HS-5 (cell line): ENCODE measurements at places on chromosomes 16 and 17.

DNA sequence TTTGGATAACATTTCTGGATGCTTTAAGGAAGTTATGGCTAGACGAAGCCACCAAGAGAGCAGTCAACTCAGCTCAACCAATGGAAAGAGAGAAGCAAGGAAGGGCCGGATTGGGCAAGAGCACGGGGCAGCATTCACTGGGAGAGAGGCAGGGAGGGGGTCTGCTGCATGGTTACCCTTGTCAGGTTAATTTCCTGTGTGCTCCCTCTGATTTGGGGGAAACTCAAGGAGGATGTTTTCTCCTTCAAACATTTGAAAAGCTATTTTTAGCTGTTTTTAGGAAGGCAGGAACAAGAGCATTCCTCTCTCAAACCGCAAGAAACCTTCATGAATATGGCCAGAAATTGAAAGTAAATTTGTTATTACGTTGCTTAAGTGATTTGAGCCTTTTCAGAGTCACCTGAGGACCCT lies 118.5 kb upstream of the ZFHX3 start:
- no peak for DNase-seq

DNA sequence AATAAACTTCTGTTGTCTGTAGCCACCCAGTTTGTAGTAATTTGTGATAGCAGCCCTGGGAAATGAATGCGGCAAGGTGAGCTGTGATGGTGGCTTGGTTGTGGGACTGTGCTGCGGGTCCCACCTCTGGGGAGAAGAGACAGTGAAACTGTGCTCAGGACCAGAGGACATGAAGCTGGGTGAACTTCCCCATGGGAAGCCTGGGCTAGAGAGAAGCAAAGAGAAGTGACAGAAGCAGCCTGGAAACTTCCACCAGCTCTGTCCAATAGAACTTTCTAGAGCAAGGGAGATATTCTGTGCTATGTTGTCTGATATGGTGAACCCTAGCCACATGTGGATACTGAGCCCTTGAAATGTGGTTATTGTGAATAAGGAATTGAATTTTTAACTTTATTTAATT lies 51.5 kb upstream of the EMP2 start:
- DNase-seq, result no peak

DNA sequence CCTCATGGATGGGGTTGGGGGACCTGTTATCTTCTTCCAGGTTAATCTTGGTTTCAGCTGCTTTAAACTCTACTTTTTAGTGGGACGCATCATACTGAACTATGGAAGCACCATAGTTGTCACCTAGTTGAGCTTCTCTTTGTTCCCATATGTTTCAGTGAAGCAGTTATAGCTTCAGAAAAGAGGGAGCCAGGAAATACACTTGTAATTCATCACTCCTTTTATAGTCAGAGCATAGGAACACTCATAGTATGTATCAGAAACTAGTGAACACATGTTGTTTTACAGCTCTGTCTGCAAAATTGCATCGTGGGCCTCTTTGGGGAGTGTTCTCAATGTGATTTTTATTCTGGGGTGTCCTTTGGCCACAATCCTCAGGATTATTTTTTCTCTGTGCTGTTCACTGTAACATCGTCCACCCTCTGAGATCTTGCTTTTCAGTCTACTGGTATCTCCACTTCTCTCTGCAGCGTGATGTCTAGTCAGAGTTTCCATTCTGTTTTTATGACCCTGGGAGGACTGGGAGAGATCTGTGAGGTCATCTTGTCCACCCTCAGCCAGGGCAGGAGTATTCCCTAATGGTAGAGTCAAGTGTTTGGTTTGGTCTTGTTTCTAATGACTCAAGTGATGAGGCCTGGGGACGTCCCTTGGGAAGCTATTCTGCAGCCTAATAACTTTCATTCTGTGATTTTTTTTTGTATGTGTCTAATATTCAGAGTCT lies 585.4 kb downstream of the WWOX start:
- DNase-seq, result no peak

DNA sequence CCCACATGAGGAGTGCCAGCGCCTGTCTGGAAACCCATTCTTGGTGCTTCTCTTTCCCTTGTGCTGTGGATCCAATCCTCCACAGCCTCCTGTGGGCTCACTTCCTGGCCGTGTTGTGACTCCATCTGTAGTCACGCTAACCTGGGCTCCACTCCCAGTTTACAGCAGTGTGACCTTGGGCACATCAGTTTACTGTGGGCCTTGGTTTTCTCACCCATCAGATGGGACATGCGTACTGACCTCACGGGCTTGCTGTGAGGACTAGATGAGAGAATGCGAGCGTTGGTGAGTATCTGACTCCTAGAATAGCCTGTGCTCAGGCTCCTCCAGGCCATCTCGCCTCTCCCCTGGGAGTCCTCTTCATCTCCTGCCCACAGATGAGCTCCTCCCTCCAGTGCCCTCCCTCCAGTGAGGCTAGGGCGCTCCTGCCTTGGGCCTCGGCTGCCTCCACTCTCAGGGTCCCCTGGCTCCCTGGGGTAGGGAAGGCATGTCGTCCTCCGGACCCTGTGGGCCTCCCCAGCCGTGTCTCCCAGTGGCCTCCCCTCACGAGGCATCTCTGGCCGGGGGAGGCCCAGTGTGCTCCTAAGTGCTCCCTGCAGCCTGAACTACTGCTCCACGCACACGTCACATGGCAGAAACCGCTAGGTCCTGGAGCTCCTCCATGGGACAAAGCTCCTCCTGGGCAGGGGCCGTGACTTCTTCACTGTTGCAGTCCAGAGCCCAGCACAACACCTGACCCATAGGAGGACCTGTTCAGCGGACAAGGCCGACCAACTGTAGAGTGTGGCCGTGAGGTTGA lies 5.2 kb upstream of the FOXJ1 start:
- no peak for DNase-seq

- DNase-seq, result no peak
These were observed 15.0 kb upstream of the SLC12A3 start for GRCh38 chr16:56849690-56850680.

DNA sequence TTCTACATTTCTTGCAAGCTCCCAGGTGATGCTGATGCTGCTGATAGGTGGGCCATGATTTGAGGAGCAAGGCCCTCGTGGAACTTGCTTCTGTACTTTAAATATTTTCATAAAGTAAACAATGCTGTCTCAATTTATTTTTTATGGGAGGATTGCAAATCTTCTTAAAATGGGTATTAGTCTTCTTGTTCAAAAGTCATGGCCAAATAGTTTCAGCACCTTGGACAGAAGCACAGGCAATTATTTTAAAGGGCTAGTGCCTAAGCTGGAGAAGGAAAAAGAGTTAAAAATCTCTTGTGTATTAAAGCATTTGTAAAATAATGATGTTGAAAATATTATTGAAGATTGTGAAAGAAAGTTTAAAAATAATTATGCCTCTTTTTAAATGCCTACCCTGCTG lies 50.5 kb downstream of the GPR139 start:
- DNase-seq, result no peak

- peak; percentile 78 for DNase-seq
These were observed 8.5 kb upstream of the PIK3R6 start for GRCh38 chr17:8875957-8876356.

DNA sequence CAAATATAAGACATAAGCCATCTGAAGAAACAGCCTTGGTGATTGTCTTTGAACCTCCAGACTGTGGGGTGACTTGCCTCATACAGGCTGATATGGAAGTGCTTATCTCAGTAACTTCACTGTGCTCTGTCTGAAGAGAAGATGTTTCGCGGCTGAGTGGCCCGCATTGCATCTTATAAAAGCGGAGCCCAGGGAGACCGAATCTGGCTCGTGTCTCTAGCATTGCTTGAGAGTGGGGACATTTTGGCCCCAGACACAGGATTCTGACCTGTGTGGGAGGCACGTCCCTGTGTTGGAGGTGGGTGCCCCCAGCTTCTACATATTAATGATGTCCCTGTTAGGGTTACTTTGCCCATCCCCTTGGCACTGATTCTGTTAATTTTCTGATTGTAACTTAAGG lies 66.4 kb downstream of the METRNL start:
- DNase-seq, result no peak

GRCh38 chr16:21101631-21102420 lies 48.8 kb downstream of the DNAH3 start:
- DNase-seq, result no peak

DNA sequence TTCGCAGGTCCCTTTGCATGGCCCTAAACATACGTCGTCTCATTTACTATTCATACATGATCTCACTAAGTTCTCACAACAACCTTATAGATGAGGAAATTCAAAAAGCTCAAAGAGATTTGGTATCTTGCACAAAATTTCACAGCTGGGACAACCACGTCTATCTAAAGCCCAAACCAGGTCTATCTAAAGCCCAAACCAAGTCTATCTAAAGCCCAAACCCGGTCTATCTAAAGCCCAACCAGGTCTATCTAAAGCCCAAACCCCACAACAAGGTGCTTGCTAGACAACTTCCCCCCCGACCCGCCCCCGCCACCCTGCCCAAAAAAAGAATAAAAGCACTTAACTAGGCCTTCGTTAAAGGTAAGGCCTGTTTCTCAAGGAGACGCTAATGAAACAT lies 174.9 kb downstream of the VPS53 start:
- DNase-seq, result no peak

GRCh38 chr16:75273054-75273925 lies 21.9 kb upstream of the BCAR1 start:
- no peak for DNase-seq

- no peak for DNase-seq
These were observed 29.3 kb upstream of the SPACA3 start for GRCh38 chr17:32962320-32962711.

DNA sequence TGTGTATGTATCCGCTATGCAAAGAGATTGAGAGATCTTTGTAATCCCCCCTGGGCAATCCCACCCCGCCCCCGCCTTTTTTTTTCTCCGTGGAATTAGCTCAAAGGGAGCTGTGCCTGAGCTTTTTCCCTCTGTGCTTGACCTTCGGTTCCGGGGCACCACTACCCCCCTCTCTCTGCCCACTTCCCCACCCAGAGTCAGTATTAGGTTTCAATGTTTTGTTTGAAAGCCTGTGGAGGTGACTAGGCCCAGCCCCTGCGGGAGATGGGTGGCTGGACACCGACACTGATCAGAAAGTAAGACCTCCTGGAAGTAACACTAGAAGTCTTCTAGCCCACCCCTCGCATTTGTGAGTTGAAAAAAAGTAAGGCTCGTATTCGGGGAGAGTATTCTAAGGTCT lies 7.0 kb downstream of the CBLN1 start:
- DNase-seq, result no peak

- DNase-seq, result no peak
These were observed 9.7 kb upstream of the WDR45B start for GRCh38 chr17:82657926-82658325.

- peak; percentile 49 for DNase-seq
These were observed 180.2 kb downstream of the RPTOR start for GRCh38 chr17:80724775-80725266.

DNA sequence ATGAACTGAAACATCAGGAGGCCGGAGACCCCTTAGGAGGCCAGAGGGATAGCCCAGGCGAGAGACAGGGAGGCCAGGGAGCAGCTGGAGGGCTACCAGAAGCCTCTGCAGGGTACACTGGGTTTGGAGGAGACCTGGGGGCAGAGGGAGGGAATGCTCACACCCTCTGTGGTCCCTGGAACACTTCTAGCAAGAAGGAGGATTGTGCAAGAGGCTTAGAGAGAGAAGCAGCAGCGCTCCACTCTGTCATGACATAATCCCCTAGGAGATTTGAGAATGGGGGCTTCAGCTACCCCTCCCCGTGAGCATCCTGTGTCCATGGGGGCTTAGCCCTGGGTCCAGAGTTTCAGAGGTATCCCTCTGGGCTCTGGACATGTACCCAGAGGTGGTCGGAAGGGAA lies 15.8 kb downstream of the GPR142 start:
- no peak for DNase-seq

GRCh38 chr17:61459939-61460718 lies 7.9 kb downstream of the TBX4 start:
- DNase-seq, result no peak

GRCh38 chr16:4323845-4324488 lies 8.1 kb downstream of the GLIS2 start:
- no peak for DNase-seq

DNA sequence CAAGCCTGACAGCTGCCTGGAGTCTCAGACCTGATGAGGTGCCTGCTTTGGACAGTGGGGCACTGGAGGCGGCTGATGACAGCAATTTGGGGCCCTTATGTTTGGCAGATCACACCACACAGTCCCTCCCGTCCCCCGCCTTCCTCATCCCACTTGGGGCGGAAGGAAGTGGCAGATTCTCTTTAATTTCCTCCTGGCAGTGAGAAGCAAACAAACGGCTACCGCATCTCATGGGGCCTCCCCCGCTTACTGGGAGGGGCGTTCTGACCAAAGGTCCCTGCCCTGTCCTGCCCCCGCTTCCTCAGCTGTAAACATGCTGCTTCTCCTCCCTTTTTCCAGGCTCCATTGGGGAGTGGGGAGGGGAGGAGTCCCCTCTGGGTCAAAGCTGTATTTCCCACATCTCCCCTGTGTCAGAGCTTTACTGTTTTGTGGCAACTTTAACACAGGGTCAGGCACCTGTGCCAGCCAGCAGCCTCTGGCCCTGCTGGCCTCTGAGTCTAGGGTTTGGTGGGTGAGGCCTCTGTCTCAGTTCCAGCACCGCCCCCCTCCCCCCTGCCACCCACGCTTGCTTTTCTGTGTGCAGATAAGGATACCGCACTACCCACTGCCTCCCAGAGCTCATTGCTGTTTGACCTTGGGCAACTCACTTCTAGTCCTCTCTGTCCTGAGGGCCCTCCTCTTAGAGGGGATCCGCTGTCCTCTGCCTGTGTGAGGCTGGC lies 5.4 kb upstream of the NFATC3 start:
- DNase-seq, result no peak

DNA sequence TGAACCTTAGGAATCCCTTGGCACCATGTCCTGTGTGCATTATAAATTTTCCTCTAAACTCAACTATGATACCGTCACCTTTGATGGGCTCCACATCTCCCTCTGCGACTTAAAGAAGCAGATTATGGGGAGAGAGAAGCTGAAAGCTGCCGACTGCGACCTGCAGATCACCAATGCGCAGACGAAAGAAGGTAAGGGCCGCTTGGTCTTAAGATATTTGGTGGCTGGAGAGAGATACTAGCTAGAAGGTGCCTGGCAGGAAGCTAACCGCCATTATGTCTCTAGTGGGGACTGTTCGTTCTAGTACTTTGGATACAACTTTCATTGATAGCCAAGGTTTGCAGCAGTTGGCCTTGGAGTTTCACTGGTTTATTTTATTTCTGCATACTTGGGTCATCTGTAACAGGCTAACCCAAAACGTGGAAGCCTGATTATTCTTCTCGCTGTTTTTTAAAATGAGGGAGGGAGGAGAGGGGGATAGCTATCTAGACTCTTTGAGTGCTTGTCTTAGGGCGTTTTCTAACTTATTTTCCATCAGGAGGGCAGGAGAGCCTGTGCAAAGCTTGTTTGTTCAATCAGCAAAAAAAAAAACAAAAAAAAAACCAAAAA lies 1.3 kb downstream of the RBBP6 start:
- DNase-seq, result no peak

- DNase-seq, result no peak
These were observed 10.1 kb upstream of the ZFPM1 start for GRCh38 chr16:88442727-88443576.

- no peak for DNase-seq
These were observed 12.4 kb downstream of the ZG16B start for GRCh38 chr16:2842340-2843000.

- DNase-seq, result no peak
These were observed 13.9 kb downstream of the NGFR start for GRCh38 chr17:49508866-49509587.
